NCI-H146 (cell line): ENCODE measurements at places on chromosomes 7 and 10.
A peak's percentile ranks its signal among the peaks of the same experiment; 100 is the strongest.

DNA sequence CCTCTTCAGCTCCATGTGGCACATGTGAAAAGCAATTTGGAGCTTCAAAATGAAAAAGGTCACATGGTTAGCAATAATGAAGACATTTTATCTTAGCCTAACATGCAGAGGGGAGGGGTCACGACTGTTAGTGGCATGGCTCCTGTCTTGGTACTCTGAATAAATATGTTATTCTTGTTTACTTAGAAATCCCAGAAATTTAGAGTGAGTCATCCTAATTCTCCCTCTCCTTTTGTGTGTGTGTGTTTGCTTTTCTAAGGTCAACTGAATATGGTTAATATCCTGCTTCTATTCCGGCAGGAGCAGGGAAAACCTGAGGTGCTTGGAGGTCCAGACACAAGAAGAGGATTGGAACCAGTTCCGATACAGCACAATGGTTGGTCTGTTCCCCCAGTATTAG is 17.6 kb downstream of the BCCIP start:
- DNase-seq = peak; percentile 9

- DNase-seq = no peak
Observed at GRCh38 chr10:21406595-21407193, 118.8 kb downstream of the SKIDA1 start.

DNA sequence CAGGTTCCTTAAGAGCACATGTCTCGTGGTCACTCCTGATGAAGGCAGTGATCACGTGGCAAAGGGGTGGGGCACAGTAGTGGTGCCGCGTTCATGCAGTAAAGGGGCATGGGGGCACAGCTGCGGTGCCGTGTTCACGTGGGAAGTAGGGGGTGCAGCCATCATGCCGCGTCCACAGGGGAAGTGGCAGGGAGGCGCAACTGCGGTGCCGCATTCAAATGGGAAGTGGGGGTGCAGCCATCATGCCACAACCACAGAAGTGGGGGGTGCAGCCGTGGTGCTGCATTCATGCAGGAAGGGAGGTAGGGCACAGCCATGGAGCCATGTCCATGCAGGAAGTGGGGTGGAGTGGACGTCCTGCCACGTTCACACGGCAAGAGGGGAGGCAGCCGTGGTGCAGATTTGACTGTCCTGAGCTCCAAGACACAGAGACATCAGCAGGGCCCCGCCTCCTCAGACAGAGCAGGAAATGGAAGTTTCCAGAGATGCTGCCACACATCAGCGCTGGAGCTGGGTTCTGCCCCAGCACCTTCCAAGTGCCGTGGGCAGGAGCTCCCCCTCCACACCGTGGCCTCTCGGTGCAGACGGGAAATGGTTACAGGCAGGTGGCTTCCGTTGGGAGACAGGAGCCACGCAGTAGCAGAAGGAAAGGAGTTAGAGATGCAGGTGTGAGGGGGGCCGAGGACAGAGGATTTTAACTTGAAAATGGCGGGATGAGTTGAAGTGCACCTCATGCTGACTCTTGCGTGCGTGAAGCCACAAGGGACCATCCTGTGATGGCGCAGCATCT is 95.0 kb upstream of the DDC start:
- DNase-seq = no peak

- peak; percentile 37 for DNase-seq
Observed at GRCh38 chr10:101570428-101571270, 17.4 kb downstream of the POLL start.

DNA sequence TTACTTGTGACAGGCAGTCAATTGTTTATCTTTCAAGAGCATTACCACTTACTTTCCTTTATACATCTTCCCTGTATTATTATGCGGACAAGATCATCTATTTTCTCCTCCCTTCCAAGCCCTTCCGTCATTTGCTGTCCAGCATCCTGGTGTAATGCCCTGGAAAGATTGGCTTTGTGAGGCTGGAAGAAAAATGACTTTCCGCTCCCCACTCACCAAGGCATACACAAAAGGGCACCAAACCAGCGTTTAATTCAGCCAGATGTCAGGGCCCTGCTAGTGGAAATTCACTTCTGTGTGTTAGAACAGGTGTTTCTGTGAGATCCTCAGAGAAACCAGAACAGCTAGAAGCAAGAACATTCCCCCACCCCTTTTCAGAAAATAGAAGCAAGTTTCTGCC is 128.1 kb upstream of the NANOS1 start:
- DNase-seq = no peak

GRCh38 chr7:88009651-88010050 is 75.6 kb downstream of the ADAM22 start:
- DNase-seq = no peak

DNA sequence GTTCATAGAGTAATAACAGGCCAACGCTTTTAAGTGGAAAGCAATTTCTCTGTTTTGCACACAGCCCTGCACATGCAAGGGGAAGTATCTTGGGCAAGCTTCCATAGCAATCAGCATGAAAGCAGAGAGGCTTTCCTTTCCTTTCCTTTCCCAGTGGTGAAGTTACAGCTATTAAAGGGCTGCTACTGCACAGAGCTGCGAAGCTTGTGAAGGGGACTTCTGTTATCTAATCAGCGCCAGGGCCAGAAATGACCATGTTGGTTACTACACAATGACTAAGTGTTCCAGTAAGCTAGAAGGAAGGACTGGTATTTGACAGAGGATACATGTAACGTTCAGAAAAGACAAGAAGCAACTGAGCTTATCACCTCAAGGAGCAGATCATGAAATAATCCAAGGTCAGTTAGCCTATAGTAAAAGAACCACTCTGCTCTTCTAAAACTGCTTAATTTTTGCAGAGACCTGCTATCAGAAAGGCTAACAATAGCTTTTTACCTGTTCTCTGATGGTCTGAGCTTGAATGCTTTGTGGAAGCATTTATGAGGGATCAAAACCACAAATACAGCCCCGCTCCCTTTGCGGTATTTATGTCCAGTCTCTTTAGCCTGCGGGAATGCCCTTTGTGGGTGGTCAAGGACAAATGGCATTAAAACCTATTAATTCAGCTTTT is 45.9 kb downstream of the SGMS1 start:
- DNase-seq = no peak

DNA sequence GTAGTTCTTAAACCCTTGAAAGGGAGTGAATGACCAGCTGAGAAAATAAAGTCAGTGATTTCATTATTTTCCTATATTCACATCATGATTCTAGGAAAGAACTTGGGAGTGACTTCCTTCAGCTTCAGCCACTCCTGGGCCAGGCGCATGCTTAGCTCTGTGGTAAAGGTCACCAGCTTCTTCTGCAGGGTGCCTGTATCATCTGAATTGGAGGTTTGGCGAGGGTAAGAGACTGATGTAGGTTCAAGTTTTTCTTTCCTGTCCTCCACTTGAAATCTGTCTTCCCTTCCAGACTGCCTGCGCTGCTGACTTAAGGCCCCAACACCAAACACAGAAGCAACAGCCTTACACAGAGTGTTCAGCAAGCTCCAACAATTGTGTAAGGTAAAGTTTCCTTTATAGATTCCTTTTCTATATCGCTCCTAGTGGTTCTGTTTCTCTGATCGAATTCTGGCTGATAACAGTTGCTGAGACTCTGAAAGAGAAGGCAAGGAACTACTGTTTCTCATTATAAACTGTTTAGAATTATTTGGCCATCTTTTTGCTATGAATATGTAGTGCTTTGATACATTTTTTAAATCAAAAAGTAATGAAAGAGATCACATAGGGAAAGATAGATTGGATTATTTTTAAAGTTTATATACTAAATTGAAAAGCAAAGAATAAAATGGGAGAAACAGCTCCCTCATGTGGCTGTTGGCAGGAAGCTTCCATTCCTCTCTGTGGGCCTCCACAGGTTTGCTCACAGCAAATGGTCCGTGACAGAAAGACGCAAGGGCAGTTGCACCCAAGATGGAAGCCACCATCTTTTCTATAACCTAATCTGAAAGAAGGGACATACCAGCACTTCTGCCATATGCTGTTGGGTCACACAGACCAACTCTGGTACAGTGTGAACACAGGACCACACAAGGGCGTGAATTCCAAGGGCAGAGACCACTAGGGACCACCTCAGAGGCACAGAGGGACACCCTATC is 14.0 kb downstream of the GATAD1 start:
- peak; percentile 69 for DNase-seq

- DNase-seq = no peak
Observed at GRCh38 chr7:39923091-39923490, 27.0 kb upstream of the CDK13 start.

DNA sequence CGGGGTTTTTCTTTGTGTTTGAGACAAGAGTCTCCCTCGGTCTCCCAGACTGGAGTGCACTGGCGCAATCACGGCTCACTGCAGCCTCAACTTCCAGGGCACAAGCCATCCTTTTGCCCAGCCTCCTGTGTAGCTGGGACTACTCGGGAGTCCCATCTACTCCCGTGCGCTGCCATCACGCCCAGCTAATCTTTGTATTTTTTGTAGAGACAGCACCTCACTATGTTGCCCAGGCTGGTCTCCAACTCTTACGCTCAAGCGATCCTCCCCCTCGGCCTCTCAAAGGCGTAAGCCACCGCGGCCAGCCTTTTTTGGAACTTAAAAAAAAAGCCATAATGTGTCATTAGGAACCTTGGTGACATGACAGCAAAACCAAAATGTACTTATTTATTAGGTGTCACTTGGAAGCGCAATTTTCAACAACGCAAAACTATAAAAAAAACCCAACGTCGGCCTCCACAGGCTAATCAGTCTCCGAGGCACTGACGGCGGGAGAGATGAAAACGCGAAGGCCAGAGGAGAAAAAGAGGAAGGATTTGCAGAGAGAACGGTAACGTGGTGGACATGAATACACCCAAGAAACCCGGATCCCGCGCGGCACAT is 911 bp upstream of the HNRNPH3 start:
- peak; percentile 57 for DNase-seq

- DNase-seq = no peak
Observed at GRCh38 chr10:45059632-45060031, 58.9 kb downstream of the ZNF22 start.

DNA sequence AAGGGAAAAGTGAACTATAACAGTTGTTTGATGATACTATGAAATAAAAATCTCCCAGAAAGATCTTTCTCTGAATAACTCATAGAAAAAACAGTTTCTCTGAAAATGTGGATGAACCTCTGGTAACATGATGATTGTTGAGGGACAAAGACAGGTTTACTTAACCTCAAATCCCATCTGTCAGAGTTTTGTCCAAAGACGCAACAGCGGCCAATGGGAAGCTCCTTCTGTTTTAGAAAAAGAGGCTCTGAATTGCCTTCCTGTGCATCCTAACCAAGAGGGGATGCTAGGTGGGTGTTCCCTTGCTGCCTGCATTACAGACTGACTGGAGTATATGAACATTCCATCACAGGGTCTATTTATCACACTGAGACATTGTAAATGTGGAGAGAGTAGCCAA is 8.9 kb upstream of the HYCC1 start:
- no peak for DNase-seq

- no peak for DNase-seq
Observed at GRCh38 chr7:130114374-130114773, 44.0 kb downstream of the KLHDC10 start.

- DNase-seq = peak; percentile 39
Observed at GRCh38 chr7:13745530-13745929, 243.9 kb downstream of the ETV1 start.

DNA sequence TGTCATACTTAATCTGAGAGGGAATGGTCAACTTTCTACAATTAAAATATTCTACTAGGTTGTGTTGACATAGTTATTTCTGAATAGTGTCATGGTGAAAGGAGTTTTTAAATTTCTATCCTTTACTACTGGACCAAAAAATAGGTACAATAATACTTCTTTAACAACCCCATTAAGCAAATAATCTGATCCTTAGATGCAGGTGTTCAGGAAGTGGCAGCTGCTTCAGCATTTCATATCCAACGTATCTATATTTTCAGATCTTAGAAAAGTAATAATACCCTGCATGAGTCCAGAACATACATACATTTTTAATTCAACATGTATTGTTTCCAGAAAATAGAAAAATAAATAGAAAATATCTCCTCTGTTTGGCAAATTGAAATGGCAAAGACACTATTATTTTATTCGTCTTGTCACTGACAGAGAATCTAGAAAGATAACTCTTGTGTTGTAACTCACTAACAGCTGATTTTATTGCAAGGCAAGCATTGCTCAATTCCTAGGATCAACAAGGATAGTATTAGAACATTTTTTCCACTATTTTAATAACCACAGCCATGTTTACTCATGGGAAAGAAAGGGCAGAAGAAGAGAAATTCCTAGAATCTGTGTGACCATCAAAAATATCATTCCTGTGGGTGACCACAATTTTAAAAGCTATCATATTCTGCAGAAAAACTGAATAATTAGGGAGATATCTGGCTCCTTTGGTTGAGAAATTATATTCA is 159.3 kb upstream of the CNTNAP2 start:
- peak; percentile 43 for DNase-seq

- DNase-seq = peak; percentile 77
Observed at GRCh38 chr10:98030093-98030821, at the start of gene CRTAC1. Gene CRTAC1 (minus strand): TSS chr10:98030621. CDS start chr10:98030472, 149 bp downstream.

DNA sequence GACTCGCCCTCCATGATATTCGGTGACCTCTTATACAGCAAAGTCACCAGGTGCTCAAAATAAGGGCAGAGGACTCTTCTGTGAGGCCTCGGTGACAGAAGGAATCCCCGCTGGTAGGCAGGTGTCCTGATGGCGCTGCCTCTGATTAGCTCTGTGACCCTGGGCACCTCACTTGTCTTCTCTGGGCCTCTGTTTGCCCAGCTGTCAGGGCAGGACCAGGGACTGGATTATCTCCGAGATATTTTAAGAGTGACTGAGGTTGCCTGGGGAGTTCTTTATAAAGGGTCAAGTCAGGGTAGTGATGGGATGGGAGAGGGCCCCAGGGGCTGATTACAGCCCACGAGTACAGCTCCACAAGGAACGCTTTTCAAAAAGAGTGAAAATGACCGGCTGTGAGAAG is 70.9 kb upstream of the SAMD8 start:
- DNase-seq = peak; percentile 99

GRCh38 chr10:10359263-10359662 is 658.4 kb upstream of the CELF2 start:
- no peak for DNase-seq

- no peak for DNase-seq
Observed at GRCh38 chr7:2045559-2046405, 187.0 kb downstream of the MAD1L1 start.

DNA sequence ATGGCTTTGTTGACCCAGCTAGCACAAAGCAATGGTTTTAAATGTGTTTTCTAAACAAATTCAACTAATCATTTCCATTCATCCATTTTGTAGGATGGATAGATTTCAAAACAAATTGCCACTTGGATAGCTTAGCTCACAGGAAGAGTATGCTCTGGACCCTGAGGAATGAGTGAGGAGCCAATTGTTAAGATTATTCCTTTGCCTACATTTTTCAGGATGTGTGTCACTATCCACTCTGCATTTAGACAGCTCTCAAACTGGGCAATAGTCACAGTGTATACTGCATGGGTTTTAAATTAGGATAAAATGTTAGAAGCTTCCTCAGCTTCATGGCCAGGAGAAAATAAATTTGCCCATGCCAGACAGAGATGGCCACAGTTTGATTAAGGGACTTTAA is 605.6 kb upstream of the TEX47 start:
- no peak for DNase-seq

- no peak for DNase-seq
Observed at GRCh38 chr10:126045861-126046260, 149.5 kb downstream of the FANK1 start.

- no peak for DNase-seq
Observed at GRCh38 chr7:1237704-1238255, 5.1 kb downstream of the UNCX start.
